Bronchial epithelial cell (primary cell): ENCODE measurements at places on chromosomes 1 and 21.

DNA sequence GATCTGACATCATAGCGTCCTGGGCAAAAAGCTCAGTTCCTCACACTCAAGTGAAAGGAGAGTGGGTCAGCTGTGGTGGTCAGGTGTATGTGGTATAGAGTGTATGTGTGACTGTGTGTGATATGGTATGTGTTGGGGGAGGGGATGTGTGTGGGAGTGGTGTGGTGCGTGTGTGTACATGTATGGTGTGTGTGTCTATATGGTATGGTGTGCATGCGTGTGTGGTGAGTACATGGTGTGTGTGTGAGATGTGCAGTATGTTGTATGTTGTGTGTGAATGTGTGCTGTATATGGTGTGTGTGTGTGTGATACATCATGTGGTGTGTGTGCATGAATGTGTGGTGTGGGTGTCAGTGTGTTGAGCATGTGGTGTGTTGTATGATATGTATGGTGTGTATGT lies 20.9 kb downstream of the FAM3B start:
- DNase-seq, result no peak

DNA sequence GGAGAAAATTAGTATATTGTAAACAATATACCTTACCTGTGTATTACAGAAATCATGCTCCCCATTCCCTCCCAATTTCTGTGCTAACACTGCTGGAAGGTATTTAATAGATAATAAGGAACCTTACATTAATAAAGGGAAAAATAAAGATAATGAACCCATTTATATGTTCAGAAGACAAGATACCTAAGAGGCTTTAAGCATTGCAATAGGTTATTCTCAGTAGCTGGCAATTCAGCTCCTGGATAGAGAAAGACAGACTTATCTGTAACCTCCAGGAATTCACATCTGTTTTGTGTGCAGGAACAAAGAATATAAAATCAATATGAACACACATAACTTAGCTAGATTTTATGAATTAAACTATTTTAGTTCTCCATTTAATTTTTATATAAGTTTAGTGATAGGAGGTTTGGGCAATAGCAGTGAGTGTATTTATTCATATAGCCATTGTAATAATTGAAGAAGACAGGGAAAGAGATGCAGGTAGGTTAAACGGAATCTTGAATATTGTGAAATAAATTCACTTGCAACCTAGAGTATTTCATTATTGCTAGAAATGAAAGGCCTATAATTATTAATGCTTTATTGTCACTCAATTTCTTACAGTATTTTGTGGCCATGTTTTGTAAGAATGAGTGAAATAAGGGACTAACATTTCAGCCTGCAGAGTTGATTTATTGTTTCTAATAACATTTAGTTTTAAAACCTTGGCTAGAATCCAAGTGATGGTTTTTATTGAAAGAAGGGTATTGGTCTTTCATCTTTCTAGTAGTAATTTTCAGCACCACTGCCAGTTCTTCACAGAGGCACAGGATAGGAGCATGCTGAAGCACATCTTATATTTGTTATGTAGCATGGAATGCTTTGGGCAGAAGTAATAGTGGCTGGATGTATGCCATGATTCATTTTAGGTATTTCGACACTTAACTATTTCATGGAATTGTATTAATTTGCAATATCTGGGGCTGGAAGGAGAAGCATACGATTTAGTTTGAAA lies 1.5 kb downstream of the XPR1 start:
- peak; percentile 89 for DNase-seq

DNA sequence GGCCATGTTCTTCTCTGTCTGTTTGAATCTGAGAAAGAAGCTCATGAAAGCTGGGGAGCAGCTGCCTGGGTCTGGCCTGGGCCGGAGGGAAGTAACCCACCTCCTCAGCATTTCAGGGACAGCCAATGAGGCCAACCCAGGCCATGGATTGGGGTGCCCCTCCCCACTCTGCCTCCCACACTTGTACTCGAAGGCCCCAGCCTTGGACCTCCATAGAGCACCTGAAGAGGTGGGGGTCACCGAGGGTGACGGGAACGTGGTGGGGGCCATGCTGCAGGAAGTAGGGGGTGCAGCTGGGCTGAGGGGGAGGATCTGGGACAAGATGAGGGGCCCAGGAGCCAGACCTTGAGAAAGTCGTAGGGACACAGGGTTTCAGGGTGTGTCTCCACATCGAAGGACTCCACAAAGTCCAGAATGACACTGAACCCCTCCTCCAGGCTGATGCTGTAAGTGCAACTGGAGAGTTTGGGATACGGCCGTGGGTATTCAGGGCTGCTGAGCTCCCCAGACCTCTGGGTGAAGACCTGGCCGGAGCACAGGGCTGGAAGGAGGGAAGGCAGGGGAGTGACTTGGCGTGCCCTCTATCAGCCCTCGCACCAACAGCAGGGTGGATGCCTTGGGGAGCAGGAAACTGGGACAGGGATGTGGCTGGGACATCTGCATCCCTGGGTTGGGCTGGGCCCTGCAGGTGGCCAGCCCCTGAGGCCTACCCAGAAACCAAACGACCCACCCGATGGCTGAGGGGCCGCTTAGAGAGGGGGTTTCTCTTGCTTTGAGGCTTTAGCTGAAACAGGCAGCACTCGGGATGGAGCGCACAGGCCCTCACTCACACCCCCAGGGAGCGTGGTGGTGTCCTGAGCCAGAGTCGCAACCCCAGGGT lies 3.8 kb downstream of the MASP2 start:
- no peak for DNase-seq

- DNase-seq, result peak; percentile 34
These were observed 26.9 kb downstream of the WDR26 start for GRCh38 chr1:224407571-224408293.

GRCh38 chr1:233518344-233518743 lies 95.6 kb upstream of the KCNK1 start:
- DNase-seq, result peak; percentile 32

- no peak for DNase-seq
These were observed 5.8 kb upstream of the FNDC10 start for GRCh38 chr1:1605724-1606123.

DNA sequence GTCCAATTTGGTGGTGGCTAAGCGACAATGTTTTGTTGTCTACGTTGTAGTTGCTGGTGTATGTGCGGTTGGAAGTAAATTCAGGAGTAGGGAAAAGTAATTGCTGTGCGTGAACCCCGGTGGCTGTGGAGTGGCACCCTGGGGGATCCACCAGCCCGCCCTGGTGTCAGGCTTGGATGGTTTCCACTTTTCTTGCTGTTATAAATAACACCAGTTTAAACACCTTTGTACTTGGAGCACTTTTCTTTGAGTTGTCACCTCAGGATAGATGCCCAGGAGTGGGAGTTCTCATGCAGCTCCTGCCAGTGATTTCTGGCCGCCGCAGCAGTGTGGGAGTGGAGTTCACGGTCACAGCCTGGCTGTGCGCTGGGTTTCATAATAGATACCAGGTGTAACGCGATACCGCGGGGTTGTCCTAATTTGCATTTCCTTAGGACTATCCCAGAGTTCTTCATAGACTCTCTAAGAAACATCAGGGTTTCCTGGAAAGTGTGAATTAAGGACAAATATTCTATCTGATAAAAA lies 12.8 kb upstream of the TMEM200B start:
- no peak for DNase-seq
